A549 treated with CORT108297 at 1 μM for 4 hours (cell line): ENCODE measurements at places on chromosomes 13 and 19. TPM values are rescaled to one million over a fixed set of nuclear protein-coding genes. Genes with fewer than 3 reads are reported as not detected.

CYP4F2 gene
- total RNA-seq: 0.05 to 0.25 TPM (median 0.18 TPM) in 5 replicates

CEACAM3 gene
- total RNA-seq: not detected in 5 replicates

ZNF835 gene
- total RNA-seq: not detected in 5 replicates

FGF21 gene
- not detected in 5 replicates for total RNA-seq

GNG7 gene
- total RNA-seq: 0.03 to 0.07 TPM (median 0.04 TPM) in 5 replicates
